RKO (cell line): ENCODE measurements at places on chromosomes 6 and 20.

DNA sequence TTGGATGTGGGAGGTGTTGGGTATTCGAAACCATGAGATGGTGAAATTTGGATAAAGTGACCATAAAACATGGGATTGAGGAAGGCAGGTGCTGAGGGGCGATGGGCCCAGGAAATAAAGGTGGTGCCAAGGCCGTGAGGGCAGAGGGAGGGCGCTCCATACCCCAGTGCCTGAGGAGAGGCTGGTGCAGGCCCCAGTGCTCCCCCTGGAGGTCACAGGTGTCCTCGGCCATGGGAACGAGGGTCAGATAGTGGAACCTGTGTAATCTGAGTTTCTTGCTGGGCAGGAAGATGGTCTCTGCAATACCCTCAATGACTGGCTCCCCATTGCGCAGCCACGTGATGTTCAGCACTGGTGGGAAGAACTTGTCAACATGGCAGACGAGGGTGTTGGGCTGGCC, 16.2 kb downstream of the HLA-DPB1 start:
- no peak for DNase-seq

GRCh38 chr6:63295553-63296194, 24.1 kb downstream of the LGSN start:
- DNase-seq: peak; percentile 3

- DNase-seq: no peak
Observed at GRCh38 chr6:34587325-34587724, 31.2 kb upstream of the SPDEF start.

- DNase-seq: no peak
Observed at GRCh38 chr6:13412639-13413465, 74.5 kb downstream of the GFOD1 start.

GRCh38 chr20:53984356-53985149, 85.8 kb downstream of the BCAS1 start:
- DNase-seq: no peak
